Natural killer cell (primary cell): ENCODE measurements at places on chromosomes 11 and 22. TPM values are rescaled to one million over a fixed set of nuclear protein-coding genes. Genes with fewer than 3 reads are reported as not detected.

The CRYBA4 gene
- not detected for total RNA-seq

DNA sequence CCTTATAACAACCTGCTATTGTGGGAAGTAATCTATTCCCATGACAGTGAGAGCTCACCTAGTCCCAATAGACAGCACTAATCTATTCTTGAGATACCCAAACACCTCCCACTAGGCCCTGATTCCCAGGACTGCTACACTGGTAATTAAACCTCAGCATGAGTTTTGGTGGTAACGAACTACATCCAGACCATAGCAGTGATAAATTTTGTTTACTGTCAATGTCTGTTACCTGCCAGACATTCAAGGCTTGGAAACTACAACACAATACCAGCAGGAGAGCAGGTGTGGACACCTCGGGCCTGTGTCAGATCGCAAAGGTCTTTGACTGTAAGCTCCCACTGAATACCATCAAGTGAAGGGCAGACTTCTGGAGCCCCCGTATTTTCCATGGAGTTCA is 187.1 kb downstream of the ARHGAP42 start:
- no peaks in the 10 kb centered on the region for H3K36me3 ChIP-seq
- no peaks in the 10 kb centered on the region for H3K4me1 ChIP-seq
- H3K27me3 ChIP-seq, result no peaks in the 10 kb centered on the region
- H3K4me3 ChIP-seq, result no peak overlapping the region

The RFPL1 gene
- total RNA-seq, result not detected

GRCh38 chr11:22371160-22371559 is 33.0 kb downstream of the SLC17A6 start:
- no peak for DNase-seq
- no peaks in the 10 kb centered on the region for H3K4me1 ChIP-seq
- no peak overlapping the region for H3K4me3 ChIP-seq
- no peaks in the 10 kb centered on the region for H3K27me3 ChIP-seq
- H3K36me3 ChIP-seq, result no peaks in the 10 kb centered on the region

The OR5D13 gene
- total RNA-seq, result not detected

The IGLL1 gene
- total RNA-seq, result not detected

- no peaks in the 10 kb centered on the region for H3K27me3 ChIP-seq
- H3K36me3 ChIP-seq, result no peaks in the 10 kb centered on the region
- no peak for DNase-seq
Measured at GRCh38 chr11:81496601-81497000, 1237.1 kb downstream of the FAM181B start.

DNA sequence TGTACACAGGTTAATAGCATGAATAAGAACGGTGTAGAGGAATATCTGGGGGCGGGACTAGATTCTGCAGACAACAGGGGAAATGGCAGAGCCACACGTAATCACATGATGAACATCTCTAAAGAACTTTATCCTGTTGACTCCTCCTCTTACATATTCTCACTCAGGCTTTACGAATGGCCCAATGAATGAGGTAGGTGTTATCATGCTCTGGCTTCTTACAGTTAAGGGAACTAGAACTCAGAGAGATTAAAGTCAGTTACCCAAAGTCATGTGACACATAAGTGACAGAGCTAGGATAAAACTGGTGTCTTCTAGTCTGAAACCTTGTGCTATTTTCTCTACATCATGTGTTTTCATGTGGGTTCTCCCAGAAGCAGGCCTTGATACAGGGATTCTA is 49.0 kb upstream of the BMAL1 start:
- no peak for DNase-seq
- H3K27ac ChIP-seq, result no peak overlapping the region
- H3K27me3 ChIP-seq, result no peaks in the 10 kb centered on the region
- no peaks in the 10 kb centered on the region for H3K4me1 ChIP-seq
- no peak overlapping the region for H3K4me3 ChIP-seq

- H3K36me3 ChIP-seq, result no peaks in the 10 kb centered on the region
- peak; percentile 6 for DNase-seq
- H3K27me3 ChIP-seq, result no peaks in the 10 kb centered on the region
Measured at GRCh38 chr11:8962841-8963240, 1.4 kb downstream of the TMEM9B start.

DNA sequence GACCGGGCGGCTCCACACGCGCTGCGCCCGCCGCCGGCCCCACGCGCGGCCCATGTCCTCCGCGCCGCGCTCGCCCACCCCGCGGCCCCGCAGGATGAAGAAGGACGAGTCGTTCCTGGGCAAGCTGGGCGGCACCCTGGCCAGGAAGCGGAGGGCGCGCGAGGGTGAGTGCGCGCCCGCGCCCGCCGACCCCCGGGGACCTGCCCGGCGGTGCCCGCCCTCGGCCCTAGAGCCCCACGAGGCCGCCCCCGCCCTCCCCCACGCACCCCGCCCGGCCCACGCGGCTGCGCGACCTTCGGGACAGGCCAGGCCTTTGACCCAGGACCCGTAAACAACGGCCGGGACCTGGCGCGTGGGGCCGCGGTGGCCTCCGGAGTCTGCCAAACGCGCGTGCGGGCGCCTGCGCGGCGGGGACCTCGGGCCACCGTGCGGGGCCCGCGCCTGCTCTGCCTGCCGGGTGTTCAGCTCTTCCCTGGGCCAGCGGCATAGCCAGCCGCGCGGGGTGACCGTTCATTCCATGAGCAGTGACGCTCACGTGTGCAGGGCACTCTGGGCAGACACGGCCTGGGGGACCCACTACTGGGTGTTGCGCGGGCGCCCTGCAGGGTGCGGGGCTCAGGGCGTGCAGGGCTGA is at the start of gene PARVB:
Gene PARVB (plus strand): TSS at position 15 of the 634 bp plus-strand sequence. CDS start 38 bp downstream, at position 53.
- no peaks in the 10 kb centered on the region for H3K36me3 ChIP-seq
- H3K4me3 ChIP-seq, result peak within 1 kb of the TSS; percentile 41
- H3K27ac ChIP-seq, result peak within 1 kb of the TSS; percentile 78
- DNase-seq, result no peak
- H3K4me1 ChIP-seq, result peaks cover 37% of the 10 kb centered on the region

GRCh38 chr22:24582056-24582814 is 10.6 kb downstream of the LRRC75B start:
- H3K36me3 ChIP-seq, result no peaks in the 10 kb centered on the region
- no peaks in the 10 kb centered on the region for H3K4me1 ChIP-seq
- no peak for DNase-seq
- no peak overlapping the region for H3K4me3 ChIP-seq
- H3K27me3 ChIP-seq, result no peaks in the 10 kb centered on the region

The PSMA1 gene
- 143 TPM for total RNA-seq

The DDI1 gene
- total RNA-seq, result not detected

DNA sequence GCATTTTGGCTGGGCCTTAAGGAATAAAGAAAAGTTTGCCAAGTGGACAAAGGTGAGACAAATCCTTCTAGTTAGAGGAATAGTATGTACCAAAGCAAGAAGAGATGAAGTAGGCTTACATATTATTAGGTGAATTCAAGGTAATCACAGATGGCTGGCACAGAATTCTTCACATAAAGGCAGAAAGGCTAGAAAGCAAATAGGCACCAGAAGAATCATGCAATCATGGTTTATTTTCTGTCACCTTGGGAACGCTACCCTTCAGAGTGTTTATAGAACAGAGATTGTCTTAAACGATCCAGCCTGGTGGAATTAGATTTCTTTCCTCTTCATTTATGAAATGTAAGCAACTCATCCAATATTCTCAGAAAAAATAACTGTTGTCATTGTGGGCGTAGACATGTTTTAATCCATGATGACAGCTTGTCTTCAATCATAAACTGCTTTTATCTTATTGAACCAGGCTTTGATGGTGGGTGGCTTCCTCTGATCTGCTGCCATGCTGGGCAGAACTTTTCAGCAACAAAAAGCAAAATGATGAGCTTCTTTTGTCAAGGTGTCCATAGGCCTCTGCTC is 49.0 kb upstream of the CSNK2A3 start:
- no peaks in the 10 kb centered on the region for H3K27me3 ChIP-seq
- H3K36me3 ChIP-seq, result no peaks in the 10 kb centered on the region
- no peak for DNase-seq
- H3K27ac ChIP-seq, result no peak overlapping the region
- H3K4me3 ChIP-seq, result no peak overlapping the region

The OTOG gene
- not detected for total RNA-seq

DNA sequence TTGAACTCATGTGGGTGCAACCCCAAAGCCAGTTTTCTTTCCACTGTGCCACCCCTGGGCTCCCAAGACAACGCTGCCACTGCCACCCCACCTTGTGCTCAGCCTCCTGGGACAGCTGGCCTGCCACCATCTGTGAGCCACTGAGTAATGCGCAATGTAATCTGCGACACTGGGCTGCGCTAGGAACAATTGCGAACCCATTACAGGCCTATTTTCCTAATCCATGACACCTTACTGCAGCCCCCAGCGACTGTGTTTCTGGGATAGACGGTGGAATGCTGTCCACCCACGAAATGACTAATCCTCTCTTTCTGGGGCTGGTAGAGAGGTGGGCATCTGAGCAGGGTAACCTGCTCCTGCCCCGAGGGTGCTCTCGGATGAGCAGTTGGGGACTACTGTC is 22.2 kb downstream of the FLRT1 start:
- peaks cover 15% of the 10 kb centered on the region for H3K27me3 ChIP-seq
- no peak for DNase-seq
- H3K27ac ChIP-seq, result no peak overlapping the region
- no peak overlapping the region for H3K4me3 ChIP-seq

The RTCB gene
- total RNA-seq, result 53.2 TPM

The SOX10 gene
- not detected for total RNA-seq

DNA sequence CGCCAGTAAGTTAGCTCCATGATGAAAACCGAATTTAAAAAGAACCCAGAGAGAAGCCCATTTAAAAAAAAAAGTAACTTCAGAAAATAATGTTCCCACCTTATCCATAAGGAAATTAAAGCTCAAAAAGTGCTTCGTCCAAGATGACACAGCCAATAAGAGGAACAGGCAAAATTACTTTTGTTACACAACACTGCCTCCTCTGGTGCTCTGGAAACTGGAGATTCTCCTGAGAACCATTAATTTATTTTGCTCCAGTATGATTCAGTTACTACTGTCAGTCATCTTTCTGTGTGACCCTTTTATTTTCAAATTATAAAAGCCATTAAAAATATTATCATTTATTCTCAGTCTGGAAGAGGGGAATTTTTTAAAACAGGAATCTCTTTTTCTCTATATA is 2.0 kb downstream of the IFT27 start:
- H3K27ac ChIP-seq, result no peak overlapping the region
- peaks cover 16% of the 10 kb centered on the region for H3K4me1 ChIP-seq
- no peaks in the 10 kb centered on the region for H3K36me3 ChIP-seq
- DNase-seq, result peak; percentile 38
